ENCODE measurements at places on chromosomes 1 and 21. TPM values are rescaled to one million over a fixed set of nuclear protein-coding genes. Genes with fewer than 3 reads are reported as not detected.

The CFHR3 gene
- not detected for total RNA-seq

The C1QTNF12 gene
- not detected for total RNA-seq

The FBXO2 gene
- 1.4 TPM for total RNA-seq

The WNT3A gene
- not detected for total RNA-seq

The GBP6 gene
- 0.11 TPM for total RNA-seq

The MATN1 gene
- 0.06 TPM for total RNA-seq

The SPRR2F gene
- total RNA-seq, result not detected

The TENT5C gene
- under 0.01 TPM for total RNA-seq

The ZMPSTE24 gene
- total RNA-seq, result 67.4 TPM

The DNAH14 gene
- total RNA-seq, result 32.5 TPM

The KIF17 gene
- total RNA-seq, result 0.06 TPM

The TINAGL1 gene
- total RNA-seq, result 39.1 TPM

The PLEKHA6 gene
- total RNA-seq, result 0.83 TPM

The CHIA gene
- total RNA-seq, result not detected

The MROH9 gene
- total RNA-seq, result not detected

The TCHHL1 gene
- total RNA-seq, result not detected

The APOBEC4 gene
- total RNA-seq, result not detected

The ADAMTS4 gene
- 0.91 TPM for total RNA-seq

The DDX59 gene
- total RNA-seq, result 15.2 TPM

The ERG gene
- total RNA-seq, result 1.8 TPM

The IL20 gene
- total RNA-seq, result not detected

The PLA2G2D gene
- total RNA-seq, result not detected

The HOOK1 gene
- 1.1 TPM for total RNA-seq

The FNDC5 gene
- total RNA-seq, result 2.7 TPM

The ICOSLG gene
- total RNA-seq, result 0.21 TPM

The LCE3D gene
- not detected for total RNA-seq

The GPR61 gene
- total RNA-seq, result not detected

The FTCD gene
- total RNA-seq, result not detected

The CTSK gene
- total RNA-seq, result 0.39 TPM

The IL10 gene
- total RNA-seq, result not detected

The CELA2A gene
- total RNA-seq, result not detected

Measured in Daoy (cell line).